ENCODE measurements at places on chromosomes 11 and 22.

- DNase-seq, result no peak
Observed at GRCh38 chr11:102580185-102580951, 44.8 kb downstream of the MMP20 start.

DNA sequence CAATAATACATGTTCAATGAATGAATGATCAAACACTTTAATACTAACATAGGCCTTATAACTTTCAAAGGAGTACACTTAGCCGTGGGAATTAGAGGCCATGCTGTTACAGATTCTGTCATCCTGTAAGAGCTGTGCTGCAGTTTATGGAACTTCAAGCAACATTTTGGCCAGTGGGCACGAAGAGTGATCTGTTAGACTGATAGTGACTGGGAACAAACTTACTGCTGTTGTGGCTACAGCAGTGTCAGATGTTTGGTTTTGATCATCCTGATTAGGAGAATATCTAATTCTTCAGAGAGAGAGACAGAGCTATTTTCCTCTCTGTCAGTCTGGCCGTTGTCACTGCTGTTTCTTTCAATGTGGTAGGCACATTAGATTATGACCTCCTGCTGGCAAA lies 348.9 kb downstream of the NELL1 start:
- DNase-seq, result no peak

DNA sequence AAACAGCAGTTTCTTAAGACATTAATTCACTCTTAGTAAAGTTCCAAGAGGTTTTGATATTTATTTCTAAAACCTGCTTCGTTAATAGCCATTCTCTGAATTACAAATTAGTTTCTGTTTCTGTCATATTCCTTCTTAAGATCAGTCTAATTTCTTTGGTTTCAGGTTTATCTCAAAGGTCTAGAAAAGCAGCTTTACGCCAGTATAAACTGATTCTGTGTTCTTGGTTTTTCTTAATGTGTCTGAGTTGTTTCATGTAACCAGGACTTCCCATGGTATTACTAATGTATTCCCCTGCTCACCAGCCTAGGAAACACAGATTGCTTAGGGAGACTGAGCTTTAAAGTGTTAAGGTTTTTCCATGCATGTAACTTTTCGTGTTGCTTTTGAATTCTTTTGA lies 6.8 kb upstream of the ACY3 start:
- DNase-seq, result no peak

DNA sequence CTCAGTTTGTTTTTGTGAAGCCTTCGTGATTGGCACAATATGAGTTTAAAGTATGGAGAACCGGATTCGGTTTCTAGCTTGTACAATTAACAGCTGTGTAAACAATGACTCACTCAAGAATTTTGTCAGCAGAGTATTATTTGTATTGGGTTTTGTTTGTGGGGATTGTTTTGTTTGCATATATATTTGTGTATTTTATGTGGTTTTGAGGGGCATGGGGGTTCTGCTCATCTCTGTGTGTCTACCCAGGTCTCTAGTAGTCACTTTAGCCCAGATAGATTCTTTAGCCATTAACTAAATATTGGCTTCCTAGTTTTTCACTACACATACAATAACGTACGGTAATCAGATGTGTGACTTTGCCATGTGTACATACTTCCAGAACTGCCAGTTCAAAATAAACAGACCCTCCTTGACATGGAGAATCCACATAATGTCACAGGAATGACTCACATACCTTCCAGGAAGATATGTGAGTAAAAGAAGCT lies 7.5 kb upstream of the MS4A7 start:
- no peak for DNase-seq

GRCh38 chr22:18979957-18980356 lies 43.9 kb upstream of the PRODH start:
- DNase-seq, result no peak

GRCh38 chr11:109984634-109985289 lies 108.4 kb upstream of the ZC3H12C start:
- DNase-seq, result no peak

- no peak for DNase-seq
Observed at GRCh38 chr11:14359501-14360031, 583 bp upstream of the RRAS2 start.

- DNase-seq, result peak; percentile 53
Observed at GRCh38 chr22:27416511-27417420, 384.8 kb downstream of the MN1 start.

GRCh38 chr11:117993988-117994745 lies 8.0 kb downstream of the IL10RA start:
- DNase-seq, result no peak

GRCh38 chr11:124511745-124512144 lies 31.7 kb downstream of the OR8B12 start:
- DNase-seq, result no peak

- no peak for DNase-seq
Observed at GRCh38 chr22:29328566-29329500, 13.3 kb upstream of the RASL10A start.

DNA sequence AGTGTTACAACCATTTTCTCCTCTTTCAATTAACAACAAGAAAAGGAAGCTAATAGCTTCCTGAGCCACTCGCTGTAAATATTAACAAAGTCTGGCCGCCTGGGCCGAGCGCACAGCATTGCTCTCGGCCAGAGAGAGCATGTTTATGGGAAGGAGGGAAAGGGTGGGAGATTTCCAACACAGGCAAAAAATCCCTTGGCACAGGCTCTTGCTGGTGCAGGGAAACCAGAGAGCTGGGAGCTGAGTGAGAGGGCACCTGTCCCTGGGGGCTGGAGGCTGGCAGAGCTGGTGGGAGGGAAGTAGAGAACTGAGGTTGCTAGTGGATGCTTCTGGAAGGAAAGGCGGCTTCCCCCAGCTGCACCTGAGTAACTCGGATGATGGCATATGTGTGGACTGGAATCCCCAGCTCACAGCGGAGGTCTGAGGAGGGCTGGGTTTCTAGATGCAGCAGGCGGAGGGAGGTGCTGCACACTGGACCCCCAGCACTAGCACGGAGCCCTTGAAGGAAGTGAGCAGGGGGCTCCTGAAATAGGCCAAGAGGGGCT lies 59.6 kb downstream of the FLRT1 start:
- no peak for DNase-seq

DNA sequence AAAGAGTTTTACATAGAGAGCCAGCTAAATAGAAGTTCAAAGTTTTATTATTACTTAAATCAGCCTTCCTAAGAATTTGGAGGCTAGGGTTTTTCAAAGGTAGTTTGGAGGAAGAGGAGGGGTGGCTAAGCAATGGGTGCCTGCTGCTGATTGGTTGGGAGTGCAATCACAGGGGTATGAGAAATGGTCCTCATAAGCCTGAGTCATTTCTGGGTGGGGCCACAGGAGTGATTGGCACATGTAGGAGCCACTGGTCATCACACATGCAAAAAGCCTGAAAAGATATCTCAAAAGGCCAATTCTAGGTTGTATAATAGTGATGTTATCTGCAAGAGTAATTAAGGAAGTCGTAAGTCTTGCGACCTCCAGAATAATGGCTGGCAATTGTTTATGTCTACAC lies 12.9 kb downstream of the OR51L1 start:
- DNase-seq, result no peak

- no peak for DNase-seq
Observed at GRCh38 chr11:114607753-114608459, 12.3 kb upstream of the NXPE4 start.

GRCh38 chr11:104286129-104286528 lies 122.2 kb upstream of the PDGFD start:
- no peak for DNase-seq

GRCh38 chr11:36271794-36272407 lies 17.3 kb downstream of the COMMD9 start:
- no peak for DNase-seq

DNA sequence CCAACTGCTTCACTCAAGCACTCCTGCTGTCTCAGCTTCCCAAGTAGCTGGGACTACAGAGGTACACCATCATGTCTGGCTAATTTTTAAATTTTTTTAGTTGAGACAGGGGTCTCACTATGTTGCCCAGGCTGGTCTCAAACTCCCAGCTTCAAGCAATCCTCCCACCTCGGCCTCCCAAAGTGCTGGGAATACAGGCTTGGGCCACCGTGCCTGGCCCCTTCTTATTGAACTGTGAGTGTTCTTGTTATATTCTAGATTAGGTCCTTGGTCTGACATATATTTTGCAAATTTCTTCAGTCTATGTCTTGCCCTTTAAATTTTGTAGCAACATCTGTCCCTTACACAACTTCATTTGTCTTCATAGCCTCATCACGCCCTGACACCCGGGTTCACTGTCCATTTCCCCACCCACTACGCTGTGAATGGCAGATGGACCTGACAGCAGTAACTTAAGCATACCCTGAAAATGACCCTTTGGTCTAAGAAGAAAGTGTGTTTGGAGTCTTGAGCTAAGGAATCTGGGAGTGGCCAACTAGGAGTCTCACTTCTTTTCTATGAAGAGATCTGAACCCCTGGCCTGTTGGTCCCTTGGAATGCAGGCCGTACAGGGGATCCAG lies 4.2 kb upstream of the FAM118A start:
- DNase-seq, result no peak

DNA sequence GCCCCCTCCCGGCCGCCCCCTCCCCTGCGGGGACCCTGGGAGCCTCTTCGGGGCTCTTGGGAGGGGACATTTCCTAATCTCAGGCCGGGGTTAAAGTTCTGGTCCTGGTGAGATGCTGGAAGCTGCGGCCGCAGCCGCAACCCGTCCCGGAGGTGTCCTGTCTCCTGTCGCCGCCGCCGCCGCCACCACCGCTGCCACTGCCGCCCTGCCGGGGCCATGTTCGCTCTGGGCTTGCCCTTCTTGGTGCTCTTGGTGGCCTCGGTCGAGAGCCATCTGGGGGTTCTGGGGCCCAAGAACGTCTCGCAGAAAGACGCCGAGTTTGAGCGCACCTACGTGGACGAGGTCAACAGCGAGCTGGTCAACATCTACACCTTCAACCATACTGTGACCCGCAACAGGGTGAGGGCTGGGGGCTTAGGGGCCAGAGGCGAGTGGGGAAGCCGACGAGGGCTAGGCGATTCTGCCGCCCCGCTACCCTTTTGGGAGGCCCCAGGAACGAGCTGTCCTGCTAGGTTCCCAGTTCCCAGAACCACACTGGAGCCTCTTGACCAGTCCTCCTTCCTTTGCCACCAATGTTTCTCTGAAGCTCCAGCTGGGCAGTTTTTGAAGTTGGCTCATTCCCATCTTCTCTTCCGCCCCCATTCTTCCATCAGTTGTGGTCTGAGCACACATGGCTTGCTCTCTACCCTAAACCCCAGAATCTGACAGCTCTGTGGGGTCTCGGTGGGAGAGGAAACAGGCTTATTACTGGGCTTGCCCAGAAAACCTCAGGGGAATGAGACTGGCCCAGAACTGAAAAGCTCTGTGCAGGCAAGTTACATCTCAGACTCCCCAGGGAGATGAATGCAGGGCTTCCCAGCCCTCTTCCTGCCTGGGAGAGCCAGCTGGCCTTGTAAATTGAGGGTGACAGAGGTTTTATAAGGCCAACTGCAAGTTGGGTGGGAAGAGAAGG lies 781 bp downstream of the SIDT2 start:
- DNase-seq, result peak; percentile 22

DNA sequence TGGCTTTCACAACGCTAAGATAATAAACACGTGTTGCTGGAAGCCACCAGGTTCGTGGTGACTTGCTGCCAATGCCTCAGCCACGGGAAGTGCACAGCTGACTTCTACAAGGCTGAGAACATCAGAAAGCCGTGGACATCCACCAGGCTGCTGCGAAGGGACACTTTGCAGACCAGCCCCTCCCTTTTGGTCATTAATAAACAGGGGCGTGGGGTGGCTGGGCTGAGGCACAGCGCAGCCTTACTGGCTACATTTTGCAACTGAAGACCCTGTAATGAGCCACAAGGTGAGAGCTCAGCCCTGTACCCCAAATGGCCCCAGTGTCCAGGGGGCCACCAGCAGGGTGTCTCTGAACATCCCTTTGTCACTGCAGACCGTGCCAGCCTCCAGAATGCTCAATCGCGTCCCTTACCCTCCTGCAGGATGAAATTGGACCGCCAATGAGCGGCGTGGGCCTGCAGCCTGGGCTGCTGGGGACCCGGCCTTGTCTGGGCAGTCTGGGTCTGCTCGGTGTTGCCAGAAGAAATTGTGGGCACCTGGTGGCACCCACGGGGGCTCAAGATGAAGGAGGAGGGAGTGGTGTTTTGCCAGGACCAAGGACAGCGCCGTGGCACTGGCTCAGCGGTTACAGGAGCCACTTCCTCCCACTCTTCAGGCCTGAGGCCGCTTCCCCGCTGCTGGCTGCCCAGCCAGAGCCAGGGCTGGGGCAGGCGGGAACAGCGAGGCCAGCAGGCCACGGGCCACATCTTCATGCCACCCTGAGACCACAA lies 181.9 kb downstream of the CTTN start:
- no peak for DNase-seq

DNA sequence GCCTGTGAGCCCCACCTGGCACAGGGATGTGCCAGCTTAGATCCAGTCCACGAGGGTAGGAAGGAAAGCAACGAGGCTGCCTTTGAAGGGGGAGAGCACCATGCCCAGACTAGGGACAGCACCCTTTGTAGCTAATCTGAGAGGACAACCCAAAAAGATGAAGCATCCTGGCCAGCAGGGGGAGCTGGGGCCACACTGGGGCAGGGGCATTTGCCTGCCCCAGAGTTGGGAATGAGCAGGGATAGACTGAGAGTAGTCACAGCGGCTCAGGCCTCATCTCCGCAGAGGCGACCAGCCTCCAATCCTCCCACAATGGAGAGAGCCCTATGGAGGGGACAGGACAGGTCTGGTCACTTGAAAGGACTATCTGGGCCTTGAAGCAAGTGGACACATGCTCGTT lies 16.4 kb downstream of the LMO1 start:
- no peak for DNase-seq

DNA sequence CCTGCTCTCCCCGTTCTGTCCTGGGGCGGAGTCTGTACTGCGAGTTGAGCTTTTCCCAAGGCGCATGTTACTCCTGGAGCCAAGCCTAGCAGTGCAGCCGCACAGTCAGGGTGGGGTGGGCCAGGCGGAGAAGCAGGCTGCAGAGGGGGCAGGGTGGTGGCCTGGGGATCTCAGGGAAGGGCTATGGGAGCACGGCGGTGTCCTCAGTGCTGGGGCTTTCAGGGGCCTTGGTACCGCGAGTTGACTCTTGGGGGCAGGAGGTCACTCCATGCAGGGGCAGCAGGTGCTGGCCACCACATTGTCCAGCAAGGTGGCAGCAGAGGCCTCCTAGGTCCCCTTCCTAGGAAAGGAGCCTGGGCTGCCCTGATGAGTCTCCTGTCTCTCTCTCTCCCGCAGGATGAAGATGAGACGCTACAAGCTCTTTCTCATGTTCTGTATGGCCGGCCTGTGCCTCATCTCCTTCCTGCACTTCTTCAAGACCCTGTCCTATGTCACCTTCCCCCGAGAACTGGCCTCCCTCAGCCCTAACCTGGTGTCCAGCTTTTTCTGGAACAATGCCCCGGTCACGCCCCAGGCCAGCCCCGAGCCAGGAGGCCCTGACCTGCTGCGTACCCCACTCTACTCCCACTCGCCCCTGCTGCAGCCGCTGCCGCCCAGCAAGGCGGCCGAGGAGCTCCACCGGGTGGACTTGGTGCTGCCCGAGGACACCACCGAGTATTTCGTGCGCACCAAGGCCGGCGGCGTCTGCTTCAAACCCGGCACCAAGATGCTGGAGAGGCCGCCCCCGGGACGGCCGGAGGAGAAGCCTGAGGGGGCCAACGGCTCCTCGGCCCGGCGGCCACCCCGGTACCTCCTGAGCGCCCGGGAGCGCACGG lies 14.9 kb upstream of the MIEF1 start:
- DNase-seq, result no peak

Measured in SK-N-MC (cell line).